ENCODE measurements at places on chromosomes 3 and 15. TPM values are rescaled to one million over a fixed set of nuclear protein-coding genes. Genes with fewer than 3 reads are reported as not detected.

DNA sequence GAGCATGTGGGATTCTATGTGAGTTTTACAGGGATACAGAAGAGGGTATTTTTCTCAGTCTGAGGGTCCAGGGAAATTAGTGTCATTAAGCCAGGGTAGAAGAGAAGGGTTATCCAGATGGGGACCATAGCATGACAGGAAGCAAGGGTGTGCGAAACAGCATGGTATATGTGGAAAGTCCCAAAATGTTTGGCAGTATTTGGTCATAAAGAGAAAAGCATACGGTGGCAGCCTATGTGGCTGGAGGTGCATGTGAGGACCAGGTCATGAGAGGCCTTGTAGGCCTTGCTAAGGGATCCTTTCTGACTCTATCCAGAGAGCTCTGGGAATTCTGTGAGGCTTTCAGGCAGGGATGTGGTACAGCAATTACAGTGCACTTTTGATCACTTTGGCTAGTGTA, 411.4 kb downstream of the AGBL1 start:
- H3K4me1 ChIP-seq = no peaks in the 10 kb centered on the region
- no peak overlapping the region for H3K4me3 ChIP-seq
- DNase-seq = no peak
- no peak overlapping the region for H3K27ac ChIP-seq

GRCh38 chr15:77507911-77508310, 87.2 kb downstream of the HMG20A start:
- peak overlapping the region; percentile 41 for H3K4me3 ChIP-seq
- no peaks in the 10 kb centered on the region for H3K27me3 ChIP-seq
- DNase-seq = peak; percentile 71
- no peaks in the 10 kb centered on the region for H3K36me3 ChIP-seq

GRCh38 chr3:7082244-7082643, 221.3 kb downstream of the GRM7 start:
- H3K4me1 ChIP-seq = no peaks in the 10 kb centered on the region
- DNase-seq = no peak
- H3K4me3 ChIP-seq = no peak overlapping the region
- no peaks in the 10 kb centered on the region for H3K36me3 ChIP-seq

GRCh38 chr3:16828815-16829214, 55.9 kb upstream of the PLCL2 start:
- H3K4me3 ChIP-seq = no peak overlapping the region
- H3K27me3 ChIP-seq = no peaks in the 10 kb centered on the region
- H3K36me3 ChIP-seq = no peaks in the 10 kb centered on the region
- H3K4me1 ChIP-seq = peaks cover 5% of the 10 kb centered on the region

DNA sequence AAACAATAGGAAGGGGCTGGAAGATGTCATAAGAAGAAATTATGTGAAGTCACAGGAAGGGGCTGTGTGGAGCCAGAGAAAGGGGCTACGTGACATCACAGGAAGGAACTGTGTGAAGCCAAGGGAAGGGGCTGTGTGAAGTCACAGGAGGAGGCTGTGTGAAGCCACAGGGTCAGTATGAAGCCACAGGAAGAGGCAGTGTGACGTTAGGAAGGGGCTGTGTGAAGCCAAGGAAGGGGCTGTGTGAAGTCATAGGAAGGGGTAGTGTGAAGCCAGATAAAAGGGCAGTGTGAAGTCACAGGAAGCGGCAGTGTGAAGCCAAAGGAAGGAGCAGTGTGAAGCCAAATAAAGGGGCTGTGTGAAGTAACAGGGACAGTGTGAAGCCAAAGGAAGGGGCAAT, 32.5 kb downstream of the GASK1A start:
- H3K27me3 ChIP-seq = no peaks in the 10 kb centered on the region
- H3K27ac ChIP-seq = no peak overlapping the region
- no peaks in the 10 kb centered on the region for H3K36me3 ChIP-seq
- H3K4me3 ChIP-seq = no peak overlapping the region

DNA sequence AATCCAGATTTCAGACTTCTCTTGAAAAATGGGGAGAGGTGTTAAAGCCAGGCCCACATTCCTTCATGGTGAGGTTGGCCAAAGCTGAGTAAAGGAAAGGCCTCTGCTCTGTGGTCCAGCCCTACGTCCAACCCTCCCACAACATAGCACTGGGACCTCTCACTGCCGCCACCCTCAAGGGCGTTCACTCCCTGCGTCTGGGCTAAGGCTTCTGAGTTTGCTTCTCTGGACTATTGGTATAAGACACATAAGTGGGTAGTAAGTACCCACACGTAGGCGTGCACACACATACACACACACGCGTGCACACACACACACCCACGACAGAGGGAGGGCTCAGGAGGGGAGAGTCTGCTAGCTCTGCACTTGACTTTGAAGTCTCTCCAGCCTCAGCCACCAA, 80.2 kb upstream of the PXYLP1 start:
- no peaks in the 10 kb centered on the region for H3K36me3 ChIP-seq
- H3K4me1 ChIP-seq = peaks cover 30% of the 10 kb centered on the region
- H3K27me3 ChIP-seq = no peaks in the 10 kb centered on the region
- DNase-seq = peak; percentile 23
- H3K27ac ChIP-seq = no peak overlapping the region

GRCh38 chr3:128620268-128620691, 30.3 kb downstream of the RPN1 start:
- H3K27me3 ChIP-seq = no peaks in the 10 kb centered on the region
- no peak for DNase-seq
- peaks cover 58% of the 10 kb centered on the region for H3K4me1 ChIP-seq
- no peak overlapping the region for H3K4me3 ChIP-seq
- H3K27ac ChIP-seq = no peak overlapping the region

LCTL gene
- not detected for total RNA-seq

RAD18 gene
- total RNA-seq = 6.8 TPM

BCL2A1 gene
- 0.30 TPM for total RNA-seq

ANKUB1 gene
- not detected for total RNA-seq

DLEC1 gene
- 0.08 TPM for total RNA-seq

GALNT15 gene
- 6.6 TPM for total RNA-seq
